ENCODE measurements at places on chromosomes 16 and 17. TPM values are rescaled to one million over a fixed set of nuclear protein-coding genes. Genes with fewer than 3 reads are reported as not detected.

IRX3 gene
- total RNA-seq: 1.3 TPM

CDC27 gene
- total RNA-seq: 110 TPM

SBK1 gene
- total RNA-seq: 0.21 TPM

TMEM106A gene
- total RNA-seq: 10.7 TPM

NF1 gene
- 135 TPM for total RNA-seq

PDIA2 gene
- 1.1 TPM for total RNA-seq

ACAP1 gene
- total RNA-seq: 1.5 TPM

DNASE1L2 gene
- total RNA-seq: 0.74 TPM

FOXK2 gene
- total RNA-seq: 19.9 TPM

ARHGDIG gene
- total RNA-seq: 2.3 TPM

PTRH2 gene
- 9.4 TPM for total RNA-seq

RASL10B gene
- total RNA-seq: 0.69 TPM

CCL14 gene
- 3.3 TPM for total RNA-seq

TBC1D3I gene
- total RNA-seq: not detected

RRAD gene
- 7.0 TPM for total RNA-seq

MYH2 gene
- 1.7 TPM for total RNA-seq

GFER gene
- 7.7 TPM for total RNA-seq

PLA2G10 gene
- total RNA-seq: 0.32 TPM

CACNG5 gene
- not detected for total RNA-seq

NAGLU gene
- 18.0 TPM for total RNA-seq

CPNE7 gene
- total RNA-seq: not detected

HES7 gene
- not detected for total RNA-seq

KRT13 gene
- 356 TPM for total RNA-seq

KRTAP1-3 gene
- not detected for total RNA-seq

DHRS11 gene
- total RNA-seq: 3.2 TPM

ZDHHC1 gene
- total RNA-seq: 3.8 TPM

SLC2A4 gene
- total RNA-seq: 11.6 TPM

P2RX1 gene
- total RNA-seq: 19.6 TPM

FAM171A2 gene
- 5.7 TPM for total RNA-seq

KRTAP17-1 gene
- total RNA-seq: not detected
